ENCODE measurements at places on chromosomes 3 and 15. TPM values are rescaled to one million over a fixed set of nuclear protein-coding genes. Genes with fewer than 3 reads are reported as not detected.
A peak's percentile ranks its signal among the peaks of the same experiment; 100 is the strongest.

The FOXB1 gene
- not detected for total RNA-seq

DNA sequence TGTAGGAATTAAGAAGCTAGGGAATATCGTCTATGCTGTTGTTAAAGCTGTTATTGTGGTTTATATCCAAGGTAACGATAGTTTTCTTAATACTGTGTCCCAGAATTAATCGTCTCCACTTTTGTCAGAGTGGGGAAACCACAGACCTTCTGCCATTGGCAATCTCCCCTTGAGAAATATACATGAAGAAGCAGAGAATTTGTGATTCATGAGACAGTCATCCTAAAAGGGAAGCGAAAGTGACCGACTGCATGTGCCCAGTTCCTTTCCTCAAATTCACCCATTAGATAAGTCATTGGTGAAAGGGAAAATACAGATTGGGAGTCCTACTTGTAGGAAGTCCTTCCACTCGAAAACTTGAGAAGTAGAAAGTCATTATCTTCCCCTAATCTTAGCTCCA lies 26.6 kb downstream of the DIPK2A start:
- no peak for DNase-seq

The FETUB gene
- not detected for total RNA-seq

DNA sequence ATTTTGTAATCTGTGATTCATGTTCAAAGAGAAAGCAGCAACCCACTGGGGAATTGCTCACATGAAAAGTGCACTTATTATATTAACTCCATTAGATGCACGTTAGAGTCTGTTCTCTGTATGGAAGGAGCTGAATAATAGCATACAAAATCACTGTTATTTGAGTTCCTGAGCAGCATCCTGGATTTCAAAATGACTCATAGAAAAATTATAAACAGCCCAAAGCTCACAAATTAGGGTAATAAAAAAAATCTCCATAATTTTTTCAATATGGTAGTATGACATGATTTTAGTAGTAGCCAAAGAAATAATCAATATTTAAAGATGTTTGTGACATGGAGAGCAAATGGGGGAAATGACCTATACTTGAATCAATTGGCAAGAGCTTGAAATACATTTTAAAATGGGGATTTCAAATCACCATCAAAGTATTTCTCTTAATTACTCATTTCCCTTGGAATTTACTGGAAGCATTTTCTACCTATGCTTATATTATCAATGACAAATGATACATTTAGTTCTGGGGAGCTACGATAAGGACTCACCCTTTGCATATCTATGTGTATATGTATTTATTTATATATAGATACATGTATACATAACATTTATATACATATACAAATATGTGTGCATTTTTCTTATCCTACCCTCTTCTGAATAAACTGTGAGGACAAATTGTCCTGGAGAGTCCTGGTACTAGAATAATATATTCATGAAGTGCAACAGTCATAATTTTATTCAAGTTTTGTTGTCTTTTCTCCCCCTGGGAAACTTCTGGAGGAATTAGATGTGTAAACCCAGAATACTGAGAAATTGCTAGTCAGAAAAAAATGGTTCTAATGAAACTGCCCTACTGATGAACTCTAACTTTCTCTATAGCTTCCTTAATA lies 116.3 kb downstream of the RPL22L1 start:
- no peak for DNase-seq

DNA sequence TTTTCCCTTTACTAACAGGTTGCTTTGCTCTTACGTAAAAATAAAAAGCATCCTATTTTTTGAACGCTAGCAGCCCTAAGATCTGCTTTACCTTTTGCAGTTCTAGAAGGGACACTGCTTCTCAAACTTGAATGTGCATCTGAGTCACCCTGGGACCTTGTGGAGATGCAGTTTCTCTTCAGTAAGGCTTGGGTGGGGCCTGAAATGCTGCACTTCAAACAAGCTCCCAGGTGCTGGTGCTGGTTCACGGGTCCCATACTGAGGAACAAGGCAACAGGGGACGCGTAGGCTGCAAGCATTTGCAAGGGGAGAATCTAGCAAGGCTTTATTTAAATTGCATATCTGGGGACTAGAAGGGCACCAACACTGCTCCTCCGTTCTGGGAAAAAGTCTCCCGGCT lies 30.0 kb downstream of the MB21D2 start:
- no peak for DNase-seq

GRCh38 chr3:23798456-23798855 lies 7.3 kb upstream of the UBE2E1 start:
- DNase-seq, result no peak

DNA sequence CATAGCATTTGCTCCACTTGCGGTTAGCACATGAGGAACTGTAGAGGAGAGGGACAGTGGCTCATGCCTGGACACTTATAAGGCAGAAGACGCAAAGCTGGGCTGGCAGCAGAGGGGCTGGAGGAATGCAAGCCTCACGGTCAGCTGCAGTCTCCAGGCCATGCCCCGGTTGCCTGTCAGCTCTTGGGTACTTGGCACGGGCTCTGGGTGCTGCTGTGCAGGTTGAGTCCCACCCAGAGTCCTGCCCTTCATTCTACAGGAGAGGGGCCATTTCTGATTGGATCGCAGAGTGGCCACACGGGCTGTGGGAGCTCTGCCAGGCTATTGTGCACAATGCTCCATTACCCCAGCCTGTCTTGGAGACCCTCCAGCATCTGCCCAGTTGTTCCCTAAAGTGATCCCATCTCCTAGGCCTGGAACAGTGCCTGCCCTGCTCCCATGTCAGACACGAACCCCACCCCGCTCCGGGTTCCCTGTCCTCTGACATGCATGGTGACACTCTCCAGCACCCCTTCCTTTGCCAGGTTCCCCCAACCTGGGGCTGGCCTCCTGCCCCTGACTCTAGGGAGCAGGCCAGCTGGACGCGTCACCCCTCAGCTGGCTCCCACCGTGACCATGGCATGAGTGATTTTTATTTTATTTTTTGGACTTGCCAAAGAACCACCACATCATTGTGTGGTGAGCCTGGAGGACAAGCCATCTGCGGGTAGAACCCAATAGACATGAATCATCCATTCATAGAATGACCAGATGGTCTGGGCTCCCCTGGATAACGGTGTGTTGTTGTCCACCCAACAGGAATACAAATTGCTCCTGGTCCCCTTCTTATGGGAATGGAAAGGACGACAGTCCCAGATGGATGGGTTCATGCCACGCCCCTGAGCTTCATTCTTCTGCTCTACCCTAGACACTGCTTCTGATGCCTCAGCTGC lies 51.0 kb upstream of the KLF13 start:
- peak; percentile 30 for DNase-seq

DNA sequence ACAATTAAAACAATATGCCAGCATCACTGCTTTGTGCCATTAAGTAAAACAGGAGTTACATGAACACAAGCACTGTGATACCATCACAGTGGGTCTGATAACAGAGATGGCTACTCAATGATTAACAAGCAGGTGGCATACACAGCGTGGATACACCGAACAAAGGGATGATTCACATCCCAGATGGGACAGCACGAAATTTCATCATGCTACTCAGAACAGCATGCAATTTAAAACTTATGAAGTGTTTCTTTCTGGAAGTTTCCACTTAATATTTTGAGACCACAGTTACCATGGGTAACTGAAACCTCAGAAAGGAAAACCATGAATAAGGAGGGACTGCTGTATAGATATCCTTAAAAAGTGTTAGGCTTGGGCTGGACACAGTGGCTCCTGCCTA lies 44.5 kb downstream of the SLC24A1 start:
- DNase-seq, result no peak

- DNase-seq, result no peak
Observed at GRCh38 chr15:40859206-40859851, 14.7 kb downstream of the RHOV start.

The WDR49 gene
- total RNA-seq, result 14.8 TPM

GRCh38 chr3:122066331-122067213 lies 11.4 kb downstream of the CD86 start:
- DNase-seq, result no peak

DNA sequence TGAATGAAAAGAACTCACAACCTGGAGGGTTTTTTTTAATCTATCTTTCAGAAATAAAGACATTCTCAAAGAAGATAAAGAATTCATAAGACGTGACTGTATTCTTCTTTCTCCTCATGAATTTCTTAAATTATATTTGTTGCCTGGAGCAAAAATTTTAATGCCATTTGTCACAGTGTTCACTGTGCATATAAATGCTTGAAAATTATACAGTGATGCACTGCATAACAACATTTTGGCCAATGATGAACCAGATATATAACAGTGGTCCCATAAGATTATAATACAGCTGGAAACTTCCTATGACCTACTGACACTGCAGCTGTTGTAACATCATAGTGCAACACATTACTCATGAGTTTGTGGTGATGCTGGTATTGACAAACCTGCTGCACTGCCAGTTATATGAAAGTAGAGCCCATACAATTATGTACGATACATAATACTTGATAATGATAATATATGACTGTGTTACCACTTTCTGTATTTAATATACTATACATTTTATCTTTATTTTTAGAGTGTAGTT lies 67.3 kb downstream of the P2RY1 start:
- DNase-seq, result no peak
